Chondrocyte (in vitro differentiated cells): ENCODE measurements at places on chromosomes 5 and 9. TPM values are rescaled to one million over a fixed set of nuclear protein-coding genes. Genes with fewer than 3 reads are reported as not detected.

DNA sequence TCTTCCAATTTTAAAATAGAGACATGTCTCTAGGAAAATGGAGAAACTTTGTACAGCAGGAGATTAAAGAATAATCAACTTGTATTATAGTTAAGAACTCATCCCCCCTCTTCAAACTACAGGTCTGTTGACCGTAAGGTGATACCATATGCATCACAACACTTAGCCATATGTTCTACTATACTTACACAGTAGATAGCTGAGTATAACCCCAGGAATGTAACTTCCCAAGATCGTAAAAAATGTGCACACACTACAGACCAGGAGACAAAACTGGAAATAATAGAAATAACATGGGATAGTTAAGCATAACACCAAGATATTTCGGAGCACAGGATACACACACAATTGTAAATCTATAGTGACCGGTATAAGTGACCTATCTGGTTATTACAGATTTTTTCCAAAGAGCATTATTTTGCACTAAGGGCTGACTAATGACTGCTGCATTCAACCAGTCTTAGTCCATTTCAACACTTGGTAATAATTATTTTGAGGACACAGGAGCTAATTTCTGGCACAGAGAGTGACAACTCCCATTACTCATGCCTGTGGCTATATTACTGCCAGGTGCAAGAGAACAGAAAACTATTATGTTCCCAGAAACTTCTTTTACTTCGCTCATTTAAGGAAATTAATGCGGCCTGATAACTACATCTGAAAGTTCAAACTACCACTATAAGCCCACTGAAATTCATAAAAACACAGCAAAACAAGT lies 15.4 kb upstream of the ZNF622 start:
- H3K27ac ChIP-seq, result no peak overlapping the region
- H3K36me3 ChIP-seq, result peaks cover 2% of the 10 kb centered on the region
- no peak for DNase-seq
- peaks cover 7% of the 10 kb centered on the region for H3K4me1 ChIP-seq

DNA sequence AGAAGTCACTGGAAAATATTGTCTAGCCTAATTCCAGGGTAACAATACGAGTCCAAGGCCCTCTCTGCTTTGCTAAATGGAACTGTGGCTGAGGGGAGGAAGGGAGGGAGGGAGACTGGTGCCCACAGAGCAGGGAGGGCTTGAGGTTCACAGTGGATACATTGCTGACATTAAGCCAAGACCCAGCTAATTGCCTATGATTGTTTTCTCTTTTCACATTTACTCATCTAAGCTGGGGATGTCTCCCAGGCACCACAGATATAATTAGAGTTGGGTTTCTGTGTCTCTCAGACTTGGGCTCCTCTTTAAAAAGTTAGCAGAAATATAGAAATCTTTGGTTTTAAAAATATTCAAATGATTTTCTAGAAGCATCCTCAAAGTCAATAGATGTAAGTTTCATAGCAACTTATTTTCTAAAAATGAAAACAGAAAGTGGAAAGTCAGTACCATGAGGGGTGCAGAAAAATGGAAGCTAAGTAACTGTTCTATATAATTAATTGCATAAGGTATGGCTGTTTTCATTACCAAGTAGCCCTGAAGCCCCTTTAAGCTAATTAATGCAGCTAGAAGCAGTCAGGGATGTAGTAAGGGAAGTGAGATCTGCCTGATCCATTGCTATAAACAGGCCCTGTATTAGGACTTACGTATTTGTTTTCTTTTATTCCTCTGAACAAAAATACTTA lies 259.8 kb downstream of the NDUFS4 start:
- H3K4me3 ChIP-seq, result no peak overlapping the region
- no peaks in the 10 kb centered on the region for H3K4me1 ChIP-seq

- no peak for DNase-seq
- no peaks in the 10 kb centered on the region for H3K27me3 ChIP-seq
- peaks cover 15% of the 10 kb centered on the region for H3K4me1 ChIP-seq
- H3K4me3 ChIP-seq, result no peak overlapping the region
These were observed 359.6 kb downstream of the DEPDC1B start for GRCh38 chr5:60340326-60340725.

DNA sequence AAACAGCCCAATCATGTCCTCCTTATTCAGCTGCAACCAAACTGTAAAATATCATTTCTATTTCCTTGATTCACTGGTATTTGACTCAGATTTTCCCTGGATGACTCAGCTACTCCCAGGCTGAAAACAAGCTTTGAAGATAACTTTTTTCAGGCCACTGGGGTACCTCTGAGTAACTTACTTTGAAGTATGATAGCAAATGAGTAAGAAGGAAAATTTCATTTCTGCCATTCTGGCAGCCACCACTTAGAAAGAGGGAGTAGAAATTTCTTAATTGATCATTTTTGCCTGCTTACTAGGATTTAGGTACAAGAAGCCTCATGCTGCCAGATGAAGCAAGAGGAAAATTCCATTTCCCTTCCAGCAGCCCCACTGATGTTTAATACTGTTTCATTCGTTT lies 247.4 kb downstream of the PRELID2 start:
- H3K4me3 ChIP-seq, result no peak overlapping the region
- H3K36me3 ChIP-seq, result no peaks in the 10 kb centered on the region

DNA sequence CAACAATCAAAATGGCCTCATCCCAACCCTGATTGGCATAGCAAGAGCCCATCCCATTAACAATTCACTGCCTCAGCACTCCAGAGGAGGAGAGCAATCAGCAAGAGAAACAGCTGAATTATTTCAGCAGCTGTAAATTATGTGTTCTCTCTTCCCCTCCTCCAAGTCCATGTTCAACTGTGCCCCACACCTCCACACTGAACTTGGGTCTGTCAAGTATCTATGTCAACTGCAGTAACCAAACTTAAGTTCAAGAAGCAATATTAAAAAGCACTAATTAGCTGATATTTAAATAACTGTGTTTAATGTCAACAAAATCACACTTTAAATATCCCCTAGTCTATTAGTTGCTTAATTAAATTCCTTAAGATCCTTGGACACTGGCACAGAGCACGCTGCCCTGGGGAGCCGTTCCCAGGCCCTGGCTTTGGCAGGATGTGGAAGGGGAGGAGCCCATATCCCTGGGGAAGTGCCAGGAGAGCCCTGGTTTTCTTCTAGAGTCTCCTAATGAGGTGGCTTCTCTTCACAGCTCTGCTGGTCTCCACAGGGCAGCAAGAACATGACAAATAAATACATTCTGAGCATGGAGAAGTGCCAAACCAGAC lies 50.6 kb downstream of the SIL1 start:
- no peaks in the 10 kb centered on the region for H3K27me3 ChIP-seq
- peak overlapping the region; percentile 70 for H3K27ac ChIP-seq
- peaks cover 66% of the 10 kb centered on the region for H3K4me1 ChIP-seq
- DNase-seq, result no peak
- no peak overlapping the region for H3K4me3 ChIP-seq

DNA sequence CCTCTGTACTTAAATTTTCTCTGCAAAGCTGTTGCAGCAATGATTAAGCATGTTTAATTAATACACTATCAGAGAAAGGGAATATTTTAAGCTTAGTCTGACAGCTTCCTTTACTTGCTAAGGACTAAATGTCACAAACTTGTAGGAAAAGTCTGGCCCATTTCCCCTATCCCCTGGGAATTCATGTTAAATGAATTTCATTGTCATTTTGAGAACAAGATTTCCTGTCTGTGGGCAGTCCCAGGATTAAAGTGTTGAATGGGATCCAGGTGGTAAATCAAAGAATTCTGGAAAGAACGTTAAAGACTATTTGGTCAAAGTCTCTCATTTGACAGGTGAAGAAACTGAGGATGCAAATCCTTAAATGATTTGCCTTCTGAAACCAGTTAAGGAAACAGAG lies 214.8 kb downstream of the MPDZ start:
- H3K27me3 ChIP-seq, result peaks cover 1% of the 10 kb centered on the region
- H3K36me3 ChIP-seq, result no peaks in the 10 kb centered on the region
- H3K4me3 ChIP-seq, result no peak overlapping the region

GRCh38 chr5:58505502-58505901 lies 14.3 kb downstream of the GAPT start:
- peaks cover 17% of the 10 kb centered on the region for H3K27me3 ChIP-seq
- peaks cover 7% of the 10 kb centered on the region for H3K4me1 ChIP-seq
- no peaks in the 10 kb centered on the region for H3K36me3 ChIP-seq
- H3K27ac ChIP-seq, result no peak overlapping the region

GRCh38 chr5:144276034-144276822 lies 105.6 kb downstream of the KCTD16 start:
- no peaks in the 10 kb centered on the region for H3K4me1 ChIP-seq
- peaks cover 3% of the 10 kb centered on the region for H3K27me3 ChIP-seq
- no peak overlapping the region for H3K27ac ChIP-seq
- no peak overlapping the region for H3K4me3 ChIP-seq
- DNase-seq, result no peak

DNA sequence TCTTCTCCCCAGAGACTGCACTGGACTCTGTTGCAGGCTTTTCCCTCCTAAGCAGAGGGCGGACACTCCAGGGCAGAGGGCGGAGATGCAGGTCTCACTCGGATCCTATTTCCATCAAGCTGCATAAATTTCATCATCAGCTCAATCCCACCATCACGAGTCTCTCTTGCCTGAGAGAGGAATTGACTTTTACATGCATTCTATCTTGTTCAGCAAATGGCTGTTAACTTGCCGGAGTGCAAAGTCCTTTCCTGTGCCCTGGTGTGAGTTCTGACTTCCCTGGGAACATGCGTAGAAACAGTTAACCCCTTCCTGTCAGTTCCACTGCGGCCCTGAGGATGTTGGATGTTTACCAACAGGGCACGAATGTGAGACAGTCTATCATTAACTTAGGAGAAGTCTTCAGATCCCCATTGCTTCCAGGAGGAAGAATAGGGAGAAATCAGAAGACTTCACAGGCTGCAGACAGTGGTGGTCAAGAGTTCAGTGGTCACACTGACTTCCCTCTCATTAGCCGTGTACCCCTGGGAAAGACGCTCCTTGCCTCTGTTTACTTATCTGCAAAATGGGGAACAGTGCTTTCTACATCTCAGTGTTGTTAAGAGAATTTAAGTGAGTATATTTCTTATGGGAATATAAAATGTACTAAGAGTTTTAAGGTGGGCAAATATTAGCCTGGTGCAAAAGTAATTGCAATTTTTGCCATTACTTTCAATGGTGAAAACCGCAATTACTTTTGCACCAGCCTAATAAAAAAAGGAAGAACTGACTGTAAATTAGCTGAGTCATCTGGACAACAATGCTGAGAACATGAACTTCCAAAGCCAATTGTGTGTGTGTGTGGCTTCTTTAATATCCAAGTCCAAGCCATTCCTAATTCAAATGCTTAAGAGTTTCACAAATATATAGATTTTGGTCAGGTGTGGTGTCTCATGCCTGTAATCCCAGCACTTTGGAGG lies 248.0 kb downstream of the DRD1 start:
- H3K36me3 ChIP-seq, result no peaks in the 10 kb centered on the region
- H3K4me3 ChIP-seq, result no peak overlapping the region
- H3K4me1 ChIP-seq, result peaks cover 10% of the 10 kb centered on the region
- no peak for DNase-seq

DNA sequence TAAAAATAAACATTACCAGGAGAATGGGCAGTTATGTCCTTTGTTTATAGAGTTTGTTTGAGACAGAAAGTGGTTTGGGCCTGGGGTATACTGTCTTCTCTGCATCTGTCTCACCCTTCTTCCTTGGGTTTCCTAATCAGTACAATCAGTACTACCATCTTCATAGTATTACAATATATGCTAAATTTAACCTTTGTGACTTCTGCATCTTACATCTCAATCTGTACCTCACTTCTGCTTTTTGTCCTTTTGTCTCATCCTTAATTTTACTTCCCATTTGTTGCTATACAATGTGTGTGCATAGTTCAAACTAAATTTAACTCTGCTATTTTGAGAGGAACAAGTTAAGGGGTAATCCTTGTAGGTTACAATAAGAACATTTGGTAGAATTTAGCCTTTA lies 19.6 kb downstream of the FBXO38 start:
- H3K4me1 ChIP-seq, result peaks cover 21% of the 10 kb centered on the region
- no peak overlapping the region for H3K27ac ChIP-seq
- peaks cover 41% of the 10 kb centered on the region for H3K36me3 ChIP-seq
- H3K27me3 ChIP-seq, result no peaks in the 10 kb centered on the region
- H3K4me3 ChIP-seq, result no peak overlapping the region
- DNase-seq, result no peak

GRCh38 chr9:134152022-134152448 lies 12.3 kb downstream of the RNU6ATAC start:
- H3K27me3 ChIP-seq, result no peaks in the 10 kb centered on the region
- no peak for DNase-seq
- no peak overlapping the region for H3K4me3 ChIP-seq
- H3K27ac ChIP-seq, result no peak overlapping the region

GRCh38 chr9:93677048-93677571 lies 100.7 kb downstream of the PHF2 start:
- H3K4me1 ChIP-seq, result no peaks in the 10 kb centered on the region
- no peak overlapping the region for H3K27ac ChIP-seq
- DNase-seq, result peak; percentile 90
- no peak overlapping the region for H3K4me3 ChIP-seq
- no peaks in the 10 kb centered on the region for H3K36me3 ChIP-seq

DNA sequence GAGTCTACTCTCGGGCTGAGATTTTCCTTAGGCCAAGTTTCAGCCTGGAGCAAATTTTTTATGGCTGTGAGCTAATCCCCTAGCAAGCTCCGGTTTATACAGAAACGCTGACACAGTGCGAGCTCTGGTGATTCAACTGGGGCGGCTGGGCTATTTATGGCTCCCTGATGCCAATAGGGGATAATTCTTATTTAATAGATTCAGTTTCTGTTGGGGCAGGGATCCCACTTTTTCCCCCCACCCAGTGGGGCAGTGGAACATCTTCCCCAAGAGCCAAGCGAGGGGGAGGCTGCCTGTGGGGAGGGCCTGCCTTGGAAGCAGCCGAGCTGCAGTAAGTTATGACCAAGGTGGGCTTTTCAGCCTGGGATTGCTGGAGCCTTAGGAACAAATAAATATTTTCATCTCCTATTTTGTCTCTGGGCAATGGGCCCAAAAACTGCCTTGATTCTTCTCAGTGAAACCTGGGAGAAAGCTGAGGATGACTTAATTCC lies 129.1 kb downstream of the MACROH2A1 start:
- H3K4me3 ChIP-seq, result no peak overlapping the region

GRCh38 chr5:76565009-76565408 lies 58.2 kb downstream of the F2RL2 start:
- no peaks in the 10 kb centered on the region for H3K4me1 ChIP-seq
- DNase-seq, result no peak
- no peaks in the 10 kb centered on the region for H3K36me3 ChIP-seq
- no peak overlapping the region for H3K27ac ChIP-seq
- no peaks in the 10 kb centered on the region for H3K27me3 ChIP-seq

- DNase-seq, result peak; percentile 62
- H3K27me3 ChIP-seq, result no peaks in the 10 kb centered on the region
- peaks cover 9% of the 10 kb centered on the region for H3K4me1 ChIP-seq
- H3K4me3 ChIP-seq, result no peak overlapping the region
These were observed 26.7 kb upstream of the ADAMTS2 start for GRCh38 chr5:179371681-179372680.

Gene ANKRD34B
- not detected in 3 replicates for total RNA-seq

Gene CTXN3
- total RNA-seq, result not detected in 3 replicates

Gene PCDHGA9
- total RNA-seq, result 0.97 to 3.6 TPM (median 1.4 TPM) in 3 replicates

Gene ZNF879
- 2.9 to 4.2 TPM (median 4.1 TPM) in 3 replicates for total RNA-seq

Gene SPATA31A5
- total RNA-seq, result not detected in 3 replicates

Gene LCN15
- total RNA-seq, result not detected in 3 replicates
